SK-N-SH (cell line): ENCODE measurements at places on chromosomes 7 and 10. TPM values are rescaled to one million over a fixed set of nuclear protein-coding genes. Genes with fewer than 3 reads are reported as not detected.

LIPF gene
- 0.06 and 0.07 TPM in 2 replicates for polyA plus RNA-seq

- no peak for DNase-seq
Measured at GRCh38 chr7:131899271-131900030, 343.0 kb upstream of the PODXL start.

- DNase-seq: no peak
Measured at GRCh38 chr7:88278881-88279280, 27.8 kb downstream of the STEAP4 start.

- DNase-seq: no peak
Measured at GRCh38 chr7:155778349-155778748, 33.9 kb downstream of the SHH start.

GRCh38 chr7:38902449-38902848, 6.5 kb downstream of the VPS41 start:
- no peak for DNase-seq

DNA sequence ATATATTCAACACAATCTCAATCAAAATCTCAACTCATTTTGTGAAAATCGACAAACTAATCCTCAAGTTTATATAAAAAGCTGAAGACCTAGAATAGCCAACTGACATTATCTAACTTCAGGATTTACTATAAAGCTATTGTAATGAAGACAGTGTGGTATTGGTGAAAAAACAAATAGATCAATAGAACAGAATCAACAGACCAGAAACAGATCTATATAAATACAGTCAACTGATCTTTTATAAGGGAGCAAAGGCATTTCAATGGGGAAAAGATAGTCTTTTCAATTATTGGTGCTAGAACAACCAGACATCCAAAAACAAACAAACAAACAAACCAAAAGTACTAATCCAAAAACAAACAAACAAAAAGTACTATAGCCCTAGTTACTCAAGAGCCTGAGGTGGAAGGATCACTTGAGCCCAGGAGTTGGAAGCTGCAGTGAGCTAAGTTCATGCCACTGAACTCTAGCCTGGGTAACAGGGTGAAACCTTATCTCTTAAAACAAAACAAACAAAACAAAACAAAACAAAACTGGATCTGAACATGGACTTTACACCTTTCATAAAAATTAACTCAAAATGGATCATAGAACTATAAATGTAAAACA, 26.6 kb upstream of the AKR1D1 start:
- no peak for DNase-seq
